Neural crest cell (in vitro differentiated cells): ENCODE measurements at places on chromosomes 1 and 21. TPM values are rescaled to one million over a fixed set of nuclear protein-coding genes. Genes with fewer than 3 reads are reported as not detected.

The USH2A gene
- total RNA-seq, result 0.11 and 0.14 TPM in 2 replicates

The KANK4 gene
- total RNA-seq, result 5.4 and 6.5 TPM in 2 replicates

The NCAM2 gene
- total RNA-seq, result 1.9 and 3.6 TPM in 2 replicates

The LRRC39 gene
- 1.3 and 1.4 TPM in 2 replicates for total RNA-seq

The FCGR1A gene
- total RNA-seq, result not detected in 2 replicates

The ATP6V1G3 gene
- not detected in 2 replicates for total RNA-seq

The CD5L gene
- not detected in 2 replicates for total RNA-seq

The RXFP4 gene
- total RNA-seq, result not detected in 2 replicates

The PTCH2 gene
- total RNA-seq, result 1.4 and 2.0 TPM in 2 replicates

The NBPF8 gene
- total RNA-seq, result 22.8 and 23.8 TPM in 2 replicates

The C1QA gene
- total RNA-seq, result not detected in 2 replicates

The ZSWIM5 gene
- total RNA-seq, result 13.1 and 13.2 TPM in 2 replicates

The ELOVL1 gene
- total RNA-seq, result 30.8 and 31.8 TPM in 2 replicates

The PROX1 gene
- 14.3 and 17.5 TPM in 2 replicates for total RNA-seq

The PGLYRP4 gene
- not detected in 2 replicates for total RNA-seq

The CAMK2N1 gene
- 31.4 and 34.7 TPM in 2 replicates for total RNA-seq

The DCDC2B gene
- not detected in 2 replicates for total RNA-seq

The LACTBL1 gene
- not detected in 2 replicates for total RNA-seq

The ZC3H12A gene
- total RNA-seq, result 3.0 and 3.6 TPM in 2 replicates

The C21orf58 gene
- total RNA-seq, result 61.0 and 61.5 TPM in 2 replicates

The OR10J1 gene
- not detected in 2 replicates for total RNA-seq

The TNFSF18 gene
- total RNA-seq, result not detected in 2 replicates

The CLCA4 gene
- not detected in 2 replicates for total RNA-seq

The CD1B gene
- total RNA-seq, result not detected in 2 replicates
